ENCODE measurements at places on chromosomes 3 and 15.

GRCh38 chr15:34019369-34019990, 19.5 kb downstream of the AVEN start:
- no peak for DNase-seq

- DNase-seq, result peak; percentile 55
Measured at GRCh38 chr15:78061963-78062427, 15.5 kb downstream of the TBC1D2B start.

- DNase-seq, result no peak
Measured at GRCh38 chr15:74653426-74654102, 37.9 kb downstream of the CLK3 start.

- no peak for DNase-seq
Measured at GRCh38 chr3:55288657-55289056, 198.4 kb downstream of the WNT5A start.

- no peak for DNase-seq
Measured at GRCh38 chr15:71747128-71748083, 62.9 kb upstream of the NR2E3 start.

DNA sequence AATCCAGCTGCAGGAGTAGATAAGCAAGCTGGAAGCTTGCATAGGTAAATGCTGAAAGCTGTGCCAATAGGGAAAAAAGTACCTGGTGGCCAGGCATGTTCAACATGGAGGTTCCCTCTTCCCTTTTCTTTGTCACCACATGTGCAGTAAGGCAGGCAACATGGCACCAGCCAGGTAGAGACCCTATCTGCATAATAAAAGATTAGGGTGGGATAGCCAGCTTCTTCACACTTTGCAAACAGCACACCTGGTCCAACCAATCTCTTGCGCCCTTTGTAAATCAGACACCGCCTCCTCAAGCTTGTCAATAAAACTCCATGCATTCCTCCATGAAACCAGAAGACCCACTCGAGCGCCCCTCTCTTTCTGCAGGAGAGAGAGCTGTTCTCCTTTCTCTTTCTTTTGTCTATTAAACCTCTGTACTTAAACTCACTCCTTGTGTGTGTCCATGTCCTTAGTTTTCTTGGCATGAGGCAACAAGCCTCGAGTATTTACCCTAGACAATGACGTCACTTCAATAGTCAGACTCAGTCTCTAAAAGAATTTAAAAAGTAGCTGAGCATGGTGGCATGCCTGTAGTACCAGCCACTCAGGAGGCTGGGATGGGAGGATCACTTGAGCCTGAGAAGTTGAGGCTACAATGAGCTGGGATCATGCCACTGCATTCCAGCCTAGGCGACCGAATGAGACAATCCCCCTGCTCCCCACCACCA, 256.3 kb downstream of the SCAPER start:
- no peak for DNase-seq

DNA sequence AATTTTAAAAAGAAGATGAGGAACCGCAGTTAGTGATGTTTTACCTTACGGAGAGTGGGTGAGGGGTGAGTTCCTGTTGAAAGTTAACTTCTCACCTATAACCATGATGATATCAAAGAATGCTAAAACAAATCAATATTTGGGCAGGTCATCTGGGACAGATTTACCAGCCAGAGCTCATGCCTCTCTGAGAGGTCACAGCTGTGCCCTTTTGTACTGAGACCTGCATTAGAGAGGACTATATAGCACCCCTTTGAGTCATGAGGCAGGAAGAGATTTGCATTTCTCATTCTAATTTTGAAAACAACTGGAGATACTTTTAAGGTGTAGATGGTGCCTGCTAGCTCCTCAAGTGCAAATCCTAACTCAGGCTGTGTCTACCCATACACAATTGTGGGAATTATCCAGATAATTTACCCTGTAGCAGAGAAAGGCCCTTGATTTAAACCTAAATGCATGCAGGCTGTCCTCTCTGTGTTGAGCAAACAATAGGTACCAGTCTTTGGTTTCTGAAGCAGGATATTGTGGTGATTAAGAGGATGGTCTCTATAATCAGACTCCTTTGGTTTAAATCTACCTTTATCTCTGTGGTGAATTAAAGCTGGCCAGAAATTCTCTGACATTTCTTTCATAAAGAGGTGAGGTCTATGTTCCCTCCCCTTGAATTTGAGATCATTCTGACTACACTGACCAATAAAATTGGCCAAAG, 5.8 kb upstream of the TM4SF4 start:
- no peak for DNase-seq

DNA sequence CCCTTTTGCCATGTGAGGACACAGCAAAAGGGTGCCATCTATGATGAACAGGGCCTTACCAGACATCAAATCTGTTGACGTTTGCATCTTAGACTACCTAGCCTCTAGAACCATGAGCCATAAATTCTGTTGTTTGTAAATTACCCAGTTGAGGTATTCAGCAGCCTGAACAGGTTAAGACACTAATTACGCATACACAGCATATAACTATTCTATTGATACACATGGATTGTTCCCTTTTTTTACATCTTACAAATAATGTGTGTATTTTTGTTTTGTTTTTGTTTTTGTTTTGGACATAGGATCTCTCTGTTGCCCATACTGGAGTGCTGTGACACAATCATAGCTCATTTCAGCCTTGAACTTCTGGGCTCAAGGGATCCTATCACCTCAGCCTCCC, 255.5 kb downstream of the OPA1 start:
- DNase-seq, result no peak

DNA sequence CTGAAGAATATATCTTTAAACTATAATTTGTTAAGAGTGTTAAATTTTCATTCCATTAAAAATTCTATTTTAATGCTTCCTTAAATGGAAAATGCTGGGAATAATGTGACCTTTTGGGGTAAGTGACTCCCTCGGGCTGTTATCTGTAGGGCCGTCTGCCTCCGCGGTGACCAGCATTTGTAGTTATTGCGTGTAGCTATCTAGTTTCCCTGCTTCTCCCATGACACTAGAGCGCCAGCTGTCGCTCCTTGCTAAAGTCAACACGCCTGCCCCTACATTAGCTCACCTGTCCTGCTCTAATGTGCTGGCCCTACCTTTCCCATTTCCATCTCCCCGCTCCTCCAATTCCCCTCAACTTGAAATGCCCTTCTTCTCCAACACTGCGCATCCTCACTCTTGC, 12.4 kb upstream of the CHRM5 start:
- DNase-seq, result no peak

- no peak for DNase-seq
Measured at GRCh38 chr15:31365032-31365654, 38.5 kb downstream of the KLF13 start.

DNA sequence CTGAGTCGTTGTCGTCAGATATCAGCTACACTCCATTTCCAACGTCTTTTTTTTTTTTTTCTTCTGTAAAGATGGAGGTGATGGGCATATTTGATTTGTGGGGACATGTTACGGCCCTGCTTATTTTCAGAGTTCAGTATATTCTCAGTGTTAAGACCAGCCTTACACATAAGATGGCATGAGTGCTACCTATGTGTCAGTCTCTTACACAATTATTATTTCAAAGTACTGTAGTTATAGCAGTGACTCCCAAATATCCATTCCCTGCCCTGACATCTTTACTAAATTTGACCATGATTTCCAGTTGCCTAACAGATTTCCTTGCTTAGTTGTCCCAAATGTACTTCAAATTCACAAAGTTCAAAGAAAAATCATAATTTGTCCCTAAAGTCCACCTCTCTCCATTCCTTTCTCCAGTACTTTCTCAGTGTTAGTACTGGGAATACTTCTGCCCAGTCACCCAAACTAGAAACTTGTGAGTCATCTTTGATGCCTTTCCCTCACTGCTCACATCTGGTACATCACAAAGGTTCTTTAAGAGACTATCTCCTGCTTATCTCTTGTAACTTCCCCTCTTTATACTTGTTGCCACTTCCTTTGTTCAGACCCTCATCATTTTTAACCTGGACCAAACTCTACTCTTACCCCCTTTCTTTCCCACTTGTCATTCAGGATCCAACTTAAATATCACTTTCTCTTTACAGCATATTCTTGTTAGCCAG, 67.0 kb downstream of the ZNF609 start:
- DNase-seq, result no peak

DNA sequence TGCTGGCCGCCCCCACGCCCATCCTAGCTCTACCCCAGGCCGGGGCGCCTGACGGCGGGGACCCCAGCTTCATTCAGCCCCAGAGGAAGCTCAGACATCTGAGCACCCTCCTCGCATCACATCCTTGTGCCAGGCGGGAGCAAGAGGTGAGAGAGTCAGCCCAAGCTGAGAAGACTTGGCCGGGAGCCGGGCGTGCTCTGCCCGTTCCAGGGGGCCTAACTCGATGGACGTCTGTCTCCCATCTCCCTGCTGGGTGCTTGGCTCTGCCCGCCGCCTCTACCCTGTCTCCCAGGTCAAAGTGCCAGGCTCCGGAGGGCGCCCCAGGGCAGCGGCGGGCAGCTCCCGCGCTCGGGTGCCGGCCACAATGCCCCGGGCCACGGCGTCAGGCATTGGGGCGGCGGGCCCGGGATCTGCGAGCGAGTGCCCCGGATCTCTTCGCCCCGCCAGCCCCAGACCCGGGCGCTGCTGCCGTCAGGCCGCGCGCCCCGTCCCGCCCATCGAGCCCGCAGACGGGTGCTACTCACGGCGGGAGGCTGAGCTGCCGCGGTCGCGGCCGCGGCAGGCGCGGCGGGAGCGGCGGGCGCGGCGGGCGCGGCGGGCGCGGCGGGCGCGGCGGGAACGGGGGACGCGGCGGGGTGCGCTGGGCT, 388 bp downstream of the DAPK2 start:
- no peak for DNase-seq

DNA sequence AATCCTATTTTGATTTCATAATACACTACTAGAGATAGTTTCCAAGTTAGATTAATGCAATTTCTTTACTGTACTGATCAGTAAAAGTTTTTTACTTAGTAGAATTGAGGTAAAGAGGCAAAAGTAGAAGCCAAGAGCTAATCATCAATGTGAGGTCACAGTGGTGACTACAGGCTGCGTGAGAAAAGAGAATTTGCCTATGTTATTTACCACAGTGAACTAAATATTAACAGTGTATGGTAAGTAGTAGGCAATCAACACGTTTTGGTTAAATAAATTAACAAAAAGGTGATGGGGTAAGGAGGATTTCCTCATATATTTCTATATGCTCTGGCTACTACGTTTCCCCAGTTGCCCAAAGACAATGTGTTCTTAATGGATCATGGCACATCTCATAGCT, 202.2 kb upstream of the CMC1 start:
- no peak for DNase-seq

GRCh38 chr3:36647423-36647853, 116.9 kb downstream of the DCLK3 start:
- no peak for DNase-seq

DNA sequence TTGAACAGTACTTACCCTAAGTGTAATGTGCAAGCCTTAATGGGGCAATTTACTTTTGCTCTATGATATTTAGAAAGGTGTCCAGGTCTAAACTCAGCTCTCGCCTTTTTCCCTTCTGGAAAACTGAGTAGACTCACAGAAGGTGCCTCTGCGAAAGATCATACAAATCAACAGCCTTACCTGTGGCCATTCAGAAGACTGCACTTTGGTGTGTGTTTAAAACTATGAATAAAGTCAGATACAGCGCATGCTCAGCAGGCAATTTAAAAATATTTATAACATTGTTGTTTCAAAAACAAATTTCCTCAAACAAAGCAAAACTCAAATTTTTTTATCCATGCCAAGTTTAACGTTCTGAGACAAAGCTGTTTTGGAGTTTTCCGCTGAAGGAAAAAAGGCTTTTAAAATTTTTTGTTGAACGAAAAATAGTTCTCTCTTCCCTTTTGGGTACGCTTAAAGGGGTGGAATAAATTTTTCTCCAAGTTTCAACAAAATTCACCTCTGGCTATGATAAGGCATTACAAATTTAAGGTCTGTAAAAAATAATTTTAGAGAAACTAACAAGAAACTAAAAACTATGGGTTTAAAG, 156.3 kb downstream of the TIGIT start:
- no peak for DNase-seq

DNA sequence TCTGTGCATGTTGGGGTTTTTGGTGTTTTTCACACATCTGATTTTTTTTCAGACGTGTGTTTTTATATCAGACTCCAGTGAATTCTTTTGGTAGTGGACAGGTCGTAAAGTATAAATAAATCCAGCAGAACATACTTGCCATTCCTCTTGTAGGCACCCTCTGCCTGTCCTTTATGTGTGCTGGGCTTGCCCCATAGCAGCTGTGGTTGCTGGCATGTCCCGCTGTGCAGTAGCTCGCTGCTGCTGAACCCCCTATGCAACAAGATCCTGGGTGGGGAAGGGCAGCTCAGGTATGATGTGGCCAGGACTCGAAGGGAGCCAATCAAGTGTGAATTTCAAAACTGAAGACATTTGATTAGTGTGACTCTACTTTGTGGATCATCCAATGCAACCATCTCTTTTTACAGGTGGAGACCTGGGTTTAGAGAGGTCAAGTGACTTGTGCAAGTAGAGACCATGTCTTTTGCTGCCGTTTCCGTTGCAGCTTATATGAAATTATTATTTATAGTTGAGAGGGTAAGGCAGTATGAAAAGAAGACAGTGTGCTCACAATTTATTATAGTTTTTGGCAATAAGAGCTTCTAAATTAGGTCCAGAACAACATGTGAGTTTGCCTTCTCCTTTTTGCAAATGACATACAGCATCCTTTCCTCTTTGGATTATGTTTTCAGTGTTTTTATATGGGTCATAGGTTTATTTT, 350.8 kb upstream of the C2CD4B start:
- DNase-seq, result no peak

DNA sequence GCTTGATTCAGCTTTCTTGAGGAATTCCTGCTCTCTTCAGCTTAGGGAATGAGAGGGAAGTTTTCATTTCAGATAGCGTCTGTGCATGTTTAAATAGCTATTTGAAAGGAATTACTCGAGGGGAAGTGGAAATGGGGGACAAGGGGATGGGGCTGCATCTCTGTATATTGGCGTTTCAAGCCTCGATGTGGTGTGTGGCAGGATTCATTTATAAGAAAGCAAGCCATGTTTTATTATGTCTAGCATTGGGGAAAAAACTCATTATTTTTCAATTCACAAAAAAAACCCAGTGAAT, 1.0 kb downstream of the ATP2C1 start:
- no peak for DNase-seq

GRCh38 chr15:91380114-91380513, 280.1 kb downstream of the SV2B start:
- no peak for DNase-seq

DNA sequence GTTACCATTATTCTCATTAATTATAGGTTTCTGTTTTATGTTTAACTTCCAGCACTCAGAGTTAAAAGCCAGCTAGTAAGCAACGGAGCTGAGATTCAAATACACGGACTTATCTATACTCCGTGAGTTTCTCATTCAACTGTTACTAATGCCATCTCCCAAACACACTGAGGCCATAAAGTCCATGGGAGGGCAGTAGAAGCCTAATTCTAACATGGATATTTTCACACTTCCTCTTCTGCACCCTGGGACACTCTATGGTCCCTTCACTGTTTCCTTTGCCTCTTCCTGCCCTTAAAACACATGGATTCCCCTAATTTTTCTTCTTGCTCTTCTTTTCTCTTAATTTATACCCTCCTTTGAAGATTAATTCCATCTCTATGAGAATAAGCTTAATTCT, 245.0 kb downstream of the KLF13 start:
- peak; percentile 16 for DNase-seq
